ENCODE measurements at places on chromosomes 4 and X.

DNA sequence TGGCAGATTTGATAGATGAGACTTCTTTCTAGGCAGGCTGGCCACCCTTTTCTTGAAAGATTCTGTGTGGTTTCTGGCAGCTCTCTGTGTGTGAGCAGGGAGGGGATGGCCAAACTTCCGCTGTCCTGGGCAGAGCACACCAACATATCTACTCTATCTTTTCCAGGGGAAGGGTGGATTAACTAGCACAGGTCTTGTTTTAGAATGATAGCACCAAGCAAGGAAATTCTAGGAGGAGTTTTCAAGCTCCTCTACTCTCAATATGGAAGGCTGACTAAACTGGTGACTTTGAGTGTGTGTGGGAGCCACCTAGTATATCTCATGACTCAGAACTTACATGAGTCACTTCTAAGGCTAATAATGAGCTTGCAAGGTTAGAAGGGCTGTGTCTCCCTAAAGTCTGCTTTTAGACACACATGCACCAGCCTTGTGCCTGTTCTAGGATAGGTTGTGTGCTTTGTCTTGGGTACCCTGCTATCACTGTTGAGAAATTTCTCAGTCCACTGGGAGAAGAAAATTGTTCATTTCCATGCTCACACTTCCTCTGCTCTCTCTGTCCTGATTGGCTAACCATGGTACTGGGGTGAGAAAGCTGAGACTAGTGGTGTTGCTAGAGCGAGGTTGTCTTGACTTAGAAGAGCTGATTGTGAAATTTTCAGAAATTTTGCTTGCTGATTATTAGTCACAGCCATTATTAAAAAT is 72.9 kb downstream of the YIPF6 start:
- DNase-seq, result no peak

DNA sequence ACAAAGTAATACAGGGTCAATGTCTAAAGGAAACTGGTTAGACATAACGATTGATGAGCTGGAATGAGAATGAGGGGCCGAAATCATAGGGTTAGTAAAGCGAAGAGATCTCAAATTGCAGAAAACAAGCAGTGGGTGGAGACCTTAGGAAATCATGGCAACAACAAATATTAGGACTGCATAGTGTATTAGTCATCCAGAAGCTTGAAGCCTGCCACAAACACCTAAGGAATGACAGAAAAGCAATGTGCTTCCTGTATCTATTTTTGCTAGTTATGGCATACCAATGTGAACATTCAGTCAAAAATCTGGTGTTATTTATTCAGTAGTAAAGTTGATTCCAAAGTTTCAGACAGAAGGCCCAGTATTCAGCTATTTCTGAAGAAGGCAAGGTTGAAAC is 410.9 kb upstream of the CT83 start:
- no peak for DNase-seq

GRCh38 chr4:172152284-172152683 is 339.1 kb downstream of the GALNTL6 start:
- no peak for DNase-seq

DNA sequence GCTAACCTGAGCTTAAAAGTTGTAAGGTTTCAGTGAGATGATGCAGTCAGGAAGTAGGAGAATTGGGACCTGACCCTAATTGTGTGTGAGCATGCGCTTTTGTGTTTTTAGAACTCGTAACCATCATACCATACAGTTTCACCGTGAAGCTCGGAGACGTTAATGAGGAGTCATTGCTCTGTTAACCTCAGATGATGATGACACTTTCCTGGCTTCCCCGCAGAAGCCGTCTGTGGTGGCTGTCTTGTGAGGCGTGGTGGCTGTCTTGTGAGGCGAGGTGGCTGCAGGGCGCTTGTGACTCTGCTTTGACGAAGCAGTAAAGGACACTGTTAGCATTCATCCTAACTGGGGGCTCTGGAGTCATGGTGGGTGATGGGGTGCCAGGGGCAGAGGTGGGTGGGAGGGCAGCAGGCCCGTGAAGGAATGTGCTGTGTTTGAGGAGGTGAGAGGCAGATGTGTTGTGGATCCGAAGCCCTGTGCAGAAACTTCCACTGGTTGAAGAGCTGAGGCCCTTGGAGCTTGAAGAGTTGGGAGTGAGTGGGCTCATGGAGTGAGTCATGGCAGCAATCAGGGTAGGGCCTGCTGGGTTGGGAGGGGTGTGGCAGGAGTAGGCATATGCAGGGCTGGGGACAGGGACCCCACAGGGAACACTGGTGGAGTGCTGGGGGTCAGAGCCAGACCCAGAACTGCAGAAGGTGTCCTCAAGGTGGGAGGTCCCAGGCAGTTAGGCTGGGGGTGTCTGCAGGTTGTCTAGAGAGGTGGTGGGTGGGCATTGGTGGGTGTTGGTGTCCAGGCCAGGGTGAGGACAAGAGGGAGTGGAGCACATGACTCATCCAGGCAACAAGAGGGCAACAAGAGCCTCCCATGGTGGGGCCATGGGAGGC is 57.4 kb downstream of the NSD2 start:
- no peak for DNase-seq

- DNase-seq, result no peak
Observed at GRCh38 chr4:96145601-96146000, 305.7 kb downstream of the PDHA2 start.

DNA sequence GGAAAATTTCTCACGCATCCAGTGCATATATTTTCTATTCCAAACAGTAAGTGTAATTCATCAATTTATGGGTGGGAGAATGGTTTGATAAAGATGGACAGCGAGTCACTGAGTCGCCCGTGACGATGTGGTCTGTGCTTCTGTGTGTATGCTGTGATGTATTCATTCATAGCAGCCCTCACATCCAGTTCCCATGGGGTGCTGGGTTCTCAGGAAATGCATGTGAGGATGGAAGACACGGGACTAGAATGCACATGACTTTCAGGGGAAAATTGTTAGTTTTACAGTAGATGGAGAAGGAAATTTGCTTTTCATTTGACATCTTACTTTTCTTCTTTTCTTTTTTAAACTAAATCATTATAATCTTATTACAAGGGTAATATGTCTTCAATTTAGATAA is 152.9 kb downstream of the STOX2 start:
- DNase-seq, result no peak

DNA sequence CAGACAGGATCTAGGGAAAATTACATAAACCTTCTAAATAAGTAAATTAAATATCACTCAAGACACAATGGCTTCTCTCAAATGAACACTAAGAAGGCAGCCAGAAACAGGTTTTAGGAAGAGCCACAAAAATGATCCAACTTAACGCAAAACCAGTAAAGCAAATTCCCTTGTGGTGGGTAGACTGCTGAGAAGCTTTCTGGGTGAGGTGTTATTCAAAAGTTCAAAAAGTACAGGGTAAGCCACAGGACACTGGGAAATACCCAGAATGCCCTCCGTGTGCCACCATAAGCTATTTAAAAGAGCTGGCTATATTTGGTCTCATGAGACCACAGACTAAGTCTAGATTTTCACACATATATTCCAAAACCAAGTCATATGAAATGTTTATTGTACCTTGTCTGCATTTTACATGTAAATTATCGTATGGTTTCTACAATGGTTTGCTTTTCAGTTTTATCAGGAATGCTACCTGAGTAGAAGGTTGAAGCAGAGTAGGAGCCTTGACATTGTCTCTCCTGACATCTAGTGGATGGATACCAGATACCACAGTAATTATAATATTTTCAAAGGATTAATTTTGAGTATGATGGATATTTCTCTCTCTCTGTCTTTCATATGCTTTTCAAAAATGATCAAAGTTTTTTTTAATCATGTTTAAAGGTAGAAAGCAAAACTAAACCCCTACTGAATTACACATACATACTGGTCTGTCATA is 109.3 kb upstream of the KLHL13 start:
- no peak for DNase-seq

Data from coronary artery (tissue), 2 donors.